ENCODE measurements at places on chromosomes 2 and 18.
A peak's percentile ranks its signal among the peaks of the same experiment; 100 is the strongest.

- peak; percentile 65 for DNase-seq
Measured at GRCh38 chr2:55961318-55961911, 37.8 kb upstream of the EFEMP1 start.

DNA sequence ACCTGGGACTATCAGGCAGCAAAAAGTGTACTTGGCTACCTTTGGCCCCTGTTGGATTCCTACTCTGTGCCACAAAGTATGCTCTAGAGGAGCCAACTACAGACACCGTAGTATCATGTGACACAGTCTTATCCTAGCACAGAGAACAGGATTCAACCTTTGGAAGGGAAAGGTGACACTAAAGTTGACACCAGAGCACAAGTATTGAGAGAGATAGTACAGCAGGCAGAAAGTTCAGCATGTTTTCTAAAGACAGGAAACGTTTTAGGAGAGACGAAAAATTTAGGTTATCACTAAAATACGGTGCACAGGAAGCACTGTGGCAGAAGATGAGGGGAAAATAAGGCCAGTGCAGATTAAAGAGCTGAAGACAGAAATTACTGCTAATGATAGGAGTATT lies 18.6 kb downstream of the SMAD2 start:
- no peak for DNase-seq

DNA sequence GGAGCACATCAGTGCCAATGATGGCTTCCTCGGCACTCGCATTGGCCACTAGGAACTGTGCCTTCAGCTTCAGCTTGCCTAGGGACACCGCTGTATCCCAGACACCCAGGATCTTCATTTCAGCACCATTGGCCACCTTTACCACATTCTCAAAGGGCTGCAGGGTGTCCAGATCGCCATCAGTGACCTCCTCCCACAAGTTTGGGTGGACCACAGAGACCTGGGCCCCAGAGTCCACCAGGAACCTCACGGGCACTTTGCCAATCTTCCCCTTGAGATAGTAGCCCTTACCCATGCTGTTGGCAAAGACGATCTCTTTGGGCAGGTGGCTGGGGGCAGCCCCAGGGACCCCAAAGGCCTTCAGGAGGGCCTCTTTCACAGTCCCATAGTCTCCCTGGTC lies 610 bp downstream of the ASPRV1 start:
- no peak for DNase-seq

- no peak for DNase-seq
Measured at GRCh38 chr2:105849431-105850179, 104.9 kb downstream of the NCK2 start.

- no peak for DNase-seq
Measured at GRCh38 chr2:108092886-108093285, 106.6 kb downstream of the SLC5A7 start.

GRCh38 chr2:129062146-129062912 lies 743.7 kb upstream of the HS6ST1 start:
- DNase-seq: no peak

DNA sequence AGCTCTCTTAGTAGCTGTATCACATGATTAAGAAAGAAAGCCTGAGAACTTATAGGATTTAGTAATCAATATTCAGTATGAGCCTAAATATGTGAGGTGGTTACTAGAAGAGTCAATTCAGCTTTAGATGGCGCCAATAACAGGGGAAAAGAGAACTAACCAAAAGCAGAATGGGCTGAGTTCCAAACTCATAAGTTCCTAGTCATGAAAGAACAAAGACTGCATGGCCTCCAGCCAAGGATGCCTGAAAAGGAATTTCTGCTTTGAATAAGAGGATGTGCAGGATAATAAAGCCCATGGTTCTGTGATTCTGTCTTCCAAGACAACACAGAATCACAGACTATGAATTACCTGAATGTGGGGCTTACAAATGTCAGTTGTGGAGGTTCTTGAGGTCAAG lies 196.5 kb downstream of the SATB2 start:
- DNase-seq: peak; percentile 29

DNA sequence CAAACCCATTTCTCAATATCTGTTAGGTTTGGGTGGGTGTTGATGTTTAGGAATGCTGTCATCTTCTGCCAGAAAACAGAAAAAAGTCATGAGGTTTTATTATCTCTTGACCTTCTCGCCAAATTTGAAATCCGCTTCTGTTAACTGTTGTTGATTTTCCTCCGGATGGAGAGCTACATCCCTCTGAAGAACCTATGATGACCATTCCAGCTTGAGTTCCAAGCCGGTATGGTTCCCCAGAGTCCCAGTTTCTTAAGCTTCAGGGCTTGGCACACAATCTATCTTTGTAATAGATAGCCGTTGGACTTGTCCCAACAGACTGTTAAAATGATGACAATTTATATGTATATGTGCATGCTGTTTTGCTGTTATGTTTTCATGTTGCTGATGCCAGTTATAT lies 1201.0 kb downstream of the LRP1B start:
- DNase-seq: peak; percentile 11

- DNase-seq: peak; percentile 24
Measured at GRCh38 chr2:204842661-204843485, 297.6 kb downstream of the PARD3B start.

GRCh38 chr18:44957461-44957860 lies 276.8 kb downstream of the SETBP1 start:
- DNase-seq: no peak

DNA sequence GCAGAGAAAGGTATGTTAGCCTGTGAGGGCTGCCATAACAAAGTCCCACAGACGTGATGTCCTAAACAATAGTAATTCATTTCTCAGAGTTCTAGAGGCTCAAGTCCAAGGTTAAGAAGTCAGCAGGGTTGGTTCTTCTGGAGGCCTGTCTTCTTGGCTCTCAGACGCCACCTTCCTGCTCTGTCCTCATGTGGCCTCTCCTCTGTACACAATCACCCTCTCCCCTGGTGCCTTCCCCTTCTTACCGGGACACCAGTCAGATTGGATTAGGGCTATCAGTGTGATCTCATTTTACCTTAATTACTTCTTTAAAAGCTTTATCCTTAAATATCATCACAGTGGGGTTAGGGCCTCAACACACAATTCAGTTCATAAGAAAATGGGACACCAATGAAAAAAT lies 860.5 kb downstream of the RNF144A start:
- no peak for DNase-seq

GRCh38 chr2:33214436-33214835 lies 262.0 kb upstream of the RASGRP3 start:
- DNase-seq: no peak

DNA sequence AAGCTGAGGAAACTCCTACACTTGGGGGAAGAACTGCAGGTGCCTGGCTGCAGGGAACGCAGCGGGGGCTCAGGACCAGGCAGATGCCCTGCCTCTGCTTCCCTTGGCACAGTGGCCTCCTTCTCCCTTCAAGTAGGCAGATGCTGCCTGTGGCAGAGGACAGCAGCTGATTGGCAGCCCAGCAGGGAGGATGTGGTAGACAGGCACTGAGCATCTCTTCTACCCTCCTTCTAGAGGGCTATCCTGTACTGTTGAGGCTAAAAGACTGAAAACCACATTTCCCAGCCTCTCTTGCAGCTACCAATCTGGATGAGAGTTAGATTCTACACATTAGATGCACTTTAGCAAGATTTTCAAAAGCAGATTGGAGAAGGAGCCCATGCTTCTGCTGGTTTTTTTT lies 105.7 kb downstream of the MSH2 start:
- no peak for DNase-seq

DNA sequence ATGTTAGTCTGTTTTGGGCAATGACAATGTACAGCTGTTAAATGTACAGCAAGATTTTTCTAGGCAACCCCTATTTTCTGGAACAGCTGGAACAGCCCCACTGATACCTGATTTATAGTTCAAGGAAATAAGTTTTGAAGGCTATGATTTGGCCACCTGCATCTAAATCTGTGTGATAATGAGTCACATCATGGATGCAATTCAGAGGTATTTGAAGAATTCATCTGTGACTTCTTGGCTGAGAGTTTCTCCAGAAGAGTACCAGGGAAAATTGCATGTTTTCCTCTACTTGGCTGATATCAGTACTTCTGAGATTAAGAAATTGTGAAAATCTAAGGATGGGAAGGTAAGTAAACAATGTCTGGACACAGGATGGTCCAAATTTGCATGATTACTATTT lies 40.7 kb upstream of the NT5C1B start:
- DNase-seq: no peak

DNA sequence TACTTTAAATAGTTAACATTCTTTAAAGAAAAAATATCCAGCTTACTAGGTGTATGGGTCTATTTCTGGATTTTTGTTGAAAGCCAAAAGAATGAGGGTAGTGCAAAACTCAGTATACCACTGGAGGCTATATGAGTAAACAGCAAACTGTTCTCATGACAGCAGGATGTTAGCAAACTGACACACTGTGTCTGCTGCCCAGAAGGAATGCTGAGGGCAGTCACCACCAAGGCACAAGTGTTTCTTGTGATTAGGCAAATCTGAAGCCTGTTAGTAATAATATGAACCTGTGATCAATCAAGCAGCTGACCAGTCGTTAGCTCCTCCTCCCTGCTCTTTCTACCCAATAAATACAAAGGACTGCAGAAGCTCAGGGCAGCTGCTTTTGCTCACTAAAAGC lies 50.5 kb upstream of the SULT1C3 start:
- no peak for DNase-seq

DNA sequence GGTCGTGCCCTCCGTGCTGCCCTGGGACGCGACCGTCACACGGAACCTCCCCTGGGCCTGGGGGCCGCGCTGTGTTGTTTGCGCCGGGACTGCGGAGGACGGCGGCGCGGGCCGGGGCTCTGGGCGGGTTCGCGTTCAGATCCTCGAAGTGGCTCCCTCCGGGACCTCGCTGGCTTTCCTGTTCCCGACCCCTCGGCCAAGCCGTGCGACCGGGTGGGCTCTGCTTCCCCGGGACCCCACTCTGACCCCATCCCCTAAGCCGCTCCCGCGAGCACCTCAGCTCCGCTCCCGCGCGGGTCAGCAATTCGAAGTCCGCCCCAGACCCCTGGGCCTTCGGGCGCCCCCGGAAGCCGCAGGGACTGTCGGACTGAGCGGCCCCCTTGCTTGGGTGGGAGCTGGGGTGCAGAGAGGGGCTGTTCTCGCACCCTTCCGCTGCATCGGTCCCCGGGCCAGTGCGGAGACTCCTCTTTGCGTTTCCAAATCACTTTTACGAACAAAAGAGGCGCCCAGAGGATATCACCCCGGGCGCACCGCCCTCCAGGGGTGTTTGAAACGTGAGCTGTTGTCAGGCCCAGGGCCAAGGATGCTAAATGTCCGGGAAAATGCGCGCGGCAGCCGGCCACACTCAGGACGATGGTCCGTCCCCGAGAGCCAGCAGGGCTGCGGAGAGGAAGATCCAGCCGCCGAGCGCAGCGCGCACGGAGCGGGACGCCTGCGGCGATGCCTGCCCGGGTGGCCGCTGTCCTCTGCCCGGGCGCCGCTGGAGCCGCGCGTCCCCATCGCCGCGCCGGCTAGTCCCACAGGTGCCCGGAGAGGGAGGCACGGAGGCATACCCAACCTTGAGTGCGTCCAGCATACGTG lies 73.5 kb downstream of the ZCCHC2 start:
- DNase-seq: no peak

DNA sequence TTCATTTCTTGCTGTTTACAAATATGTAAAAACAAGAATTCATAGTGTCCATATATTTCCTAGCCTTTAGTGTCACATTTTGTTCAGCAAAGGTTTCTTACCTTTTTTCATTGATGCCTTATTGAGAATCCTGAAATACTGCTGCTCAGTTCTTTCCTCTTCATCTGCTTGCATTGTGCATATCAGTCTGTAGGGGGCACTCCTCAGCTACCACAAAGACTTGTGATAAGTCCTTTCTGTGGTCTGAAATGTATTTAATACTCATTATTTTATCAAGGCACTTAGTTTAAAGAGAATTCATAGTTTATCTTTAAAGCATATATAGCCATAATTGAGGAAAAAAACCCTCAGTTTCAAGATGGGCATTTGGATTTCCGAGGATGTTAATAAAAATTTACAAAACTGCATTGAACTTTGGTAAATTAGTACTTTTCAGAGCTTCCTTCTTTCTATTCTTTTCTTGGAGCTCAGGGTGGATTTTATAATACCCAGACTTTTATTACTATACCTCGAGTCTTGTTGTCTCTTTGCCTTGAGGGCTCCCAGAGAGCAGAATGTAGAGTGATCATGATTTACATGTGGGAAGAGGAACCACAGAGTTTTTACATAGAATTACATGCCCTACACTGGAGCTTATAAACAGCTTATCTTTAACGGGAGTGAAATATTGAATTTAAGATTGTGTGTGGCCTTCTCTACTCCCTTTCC lies 570.1 kb downstream of the PLCL1 start:
- DNase-seq: peak; percentile 50

- DNase-seq: peak; percentile 10
Measured at GRCh38 chr2:39851651-39852110, 72.6 kb upstream of the THUMPD2 start.

GRCh38 chr18:79118797-79119196 lies 49.6 kb downstream of the ATP9B start:
- no peak for DNase-seq

DNA sequence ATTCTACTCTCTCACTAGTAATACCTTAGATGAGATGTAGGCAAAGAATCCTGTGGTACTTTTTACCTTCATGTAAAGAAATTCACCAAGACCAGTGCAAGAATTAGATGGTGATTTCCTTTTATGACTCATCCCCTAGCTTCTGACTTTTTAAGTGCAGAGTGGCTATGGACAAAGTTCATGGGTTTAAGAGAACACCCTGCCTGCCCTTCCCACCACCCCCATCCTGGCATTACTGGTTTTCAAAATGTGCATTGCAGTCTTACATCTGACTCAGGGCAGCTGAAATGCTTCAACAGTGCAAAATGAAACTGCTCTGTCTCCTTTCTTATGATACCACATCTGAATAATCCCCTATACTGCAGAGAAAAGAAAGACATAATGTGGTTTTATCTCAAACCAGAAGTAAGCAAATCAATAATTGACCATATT lies 22.6 kb downstream of the MAIP1 start:
- DNase-seq: no peak

- DNase-seq: no peak
Measured at GRCh38 chr2:29253-29652, 17.1 kb downstream of the FAM110C start.

DNA sequence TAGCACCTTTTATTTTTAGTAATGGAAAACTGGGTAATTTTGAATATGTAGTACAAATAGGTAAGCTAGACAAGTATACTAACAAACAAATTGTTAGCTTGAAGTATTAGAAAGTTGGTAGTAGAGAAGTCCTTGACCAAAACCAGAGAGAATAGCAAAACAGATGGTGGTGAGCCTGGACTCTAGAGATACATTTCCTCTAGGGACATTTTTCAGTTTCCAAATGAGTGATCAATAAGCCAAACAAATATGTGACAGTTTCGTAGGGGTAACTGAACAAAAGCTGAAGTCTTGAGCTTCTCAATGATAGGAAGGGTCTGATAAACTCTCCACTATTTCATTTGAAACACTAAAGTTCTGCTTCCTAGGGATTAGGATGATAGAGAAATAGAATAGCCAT lies 692.0 kb upstream of the FAM98A start:
- DNase-seq: no peak

- DNase-seq: no peak
Measured at GRCh38 chr2:204533629-204534370, 11.5 kb upstream of the PARD3B start.

DNA sequence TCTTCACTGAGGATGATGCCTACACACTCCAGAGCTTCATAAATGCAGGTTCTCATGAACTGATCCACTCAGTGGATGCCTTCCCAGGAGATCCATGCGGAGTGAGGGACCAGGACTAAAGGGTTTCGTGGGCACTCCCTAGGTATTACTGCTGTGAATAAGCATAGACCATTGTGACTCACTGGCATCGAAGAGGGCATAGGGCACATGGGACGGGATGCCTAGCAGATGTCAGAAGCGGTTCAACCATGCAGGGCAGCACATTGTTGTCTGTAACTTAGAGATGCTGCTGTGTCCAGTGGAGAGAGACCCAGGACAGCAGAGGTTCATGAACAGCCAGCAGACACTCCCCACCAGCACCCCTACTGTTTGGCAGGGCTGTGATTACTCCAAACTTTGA lies 17.2 kb downstream of the GKN2 start:
- DNase-seq: no peak
